ENCODE measurements at places on chromosomes 4 and X. TPM values are rescaled to one million over a fixed set of nuclear protein-coding genes. Genes with fewer than 3 reads are reported as not detected.

The FAM149A gene
- total RNA-seq = 25.1 TPM

The PRDM8 gene
- 3.7 TPM for total RNA-seq

The GPR82 gene
- total RNA-seq = not detected

The PCDH10 gene
- total RNA-seq = 0.14 TPM

The TMPRSS11E gene
- 1.1 TPM for total RNA-seq

The CPZ gene
- 0.86 TPM for total RNA-seq

The AR gene
- total RNA-seq = not detected

The ANXA3 gene
- 354 TPM for total RNA-seq

The DMD gene
- total RNA-seq = 1.3 TPM

The PLP1 gene
- total RNA-seq = not detected

The LRP2BP gene
- total RNA-seq = 0.14 TPM

The ANXA10 gene
- total RNA-seq = 0.94 TPM

The FAM9C gene
- not detected for total RNA-seq

The MAGEA6 gene
- total RNA-seq = not detected

The FAM114A1 gene
- total RNA-seq = 61.5 TPM

The TNIP3 gene
- 0.07 TPM for total RNA-seq

The JAKMIP1 gene
- not detected for total RNA-seq

The GAB3 gene
- total RNA-seq = 0.14 TPM

The USP17L25 gene
- not detected for total RNA-seq

The GPC4 gene
- 14.2 TPM for total RNA-seq

The DYNLT3 gene
- total RNA-seq = 32.1 TPM

The MID2 gene
- total RNA-seq = 6.1 TPM

The SATL1 gene
- total RNA-seq = not detected

The GPR119 gene
- total RNA-seq = not detected

The NDP gene
- not detected for total RNA-seq
